ENCODE measurements at places on chromosomes 6 and 20. TPM values are rescaled to one million over a fixed set of nuclear protein-coding genes. Genes with fewer than 3 reads are reported as not detected.

The LAMP5 gene
- 0.22 TPM for total RNA-seq

The RBPJL gene
- not detected for total RNA-seq

The ABHD16A gene
- total RNA-seq = 26.9 TPM

The PDE7B gene
- total RNA-seq = 4.4 TPM

The SCRT2 gene
- not detected for total RNA-seq

The FILIP1 gene
- 183 TPM for total RNA-seq

The KIAA0408 gene
- total RNA-seq = 0.51 TPM

DNA sequence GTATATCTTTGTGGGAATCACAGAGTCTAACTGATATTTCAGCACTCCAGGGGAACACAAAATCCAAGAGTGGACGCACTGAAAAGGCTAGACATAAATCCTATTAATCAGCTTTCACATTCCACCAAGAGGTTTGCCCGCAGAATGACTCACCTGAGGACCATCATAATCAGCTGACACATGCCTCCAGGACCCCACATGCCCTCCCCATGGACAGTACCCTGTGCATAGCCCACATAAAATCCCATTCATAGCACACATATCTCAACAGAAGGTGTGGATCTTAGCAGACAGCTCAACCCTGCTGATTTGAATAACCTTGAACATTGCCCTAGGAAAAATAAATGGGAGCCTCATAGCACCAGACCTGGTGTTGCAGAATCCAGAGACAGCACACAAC, 246.8 kb upstream of the TENT5A start:
- no peak for DNase-seq

DNA sequence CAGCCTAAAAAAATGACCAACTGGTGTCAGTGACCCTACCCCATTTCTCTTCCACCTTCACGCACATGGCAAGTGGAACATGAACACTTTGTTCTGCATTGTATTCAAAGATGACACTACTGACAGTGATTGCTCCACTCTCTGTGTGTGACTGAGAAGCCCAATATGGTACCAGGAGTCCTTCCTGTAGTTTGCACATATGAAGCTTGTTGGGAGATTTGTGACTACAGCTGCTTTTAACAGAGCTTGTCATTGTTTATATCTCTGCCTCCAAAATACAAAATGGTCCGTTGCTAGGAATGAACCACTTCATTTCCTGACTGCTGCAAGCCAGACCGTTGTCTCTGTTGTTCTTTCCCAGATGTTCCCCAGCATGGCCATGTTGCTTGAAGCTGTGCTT, 140.3 kb upstream of the TCF21 start:
- DNase-seq = no peak

DNA sequence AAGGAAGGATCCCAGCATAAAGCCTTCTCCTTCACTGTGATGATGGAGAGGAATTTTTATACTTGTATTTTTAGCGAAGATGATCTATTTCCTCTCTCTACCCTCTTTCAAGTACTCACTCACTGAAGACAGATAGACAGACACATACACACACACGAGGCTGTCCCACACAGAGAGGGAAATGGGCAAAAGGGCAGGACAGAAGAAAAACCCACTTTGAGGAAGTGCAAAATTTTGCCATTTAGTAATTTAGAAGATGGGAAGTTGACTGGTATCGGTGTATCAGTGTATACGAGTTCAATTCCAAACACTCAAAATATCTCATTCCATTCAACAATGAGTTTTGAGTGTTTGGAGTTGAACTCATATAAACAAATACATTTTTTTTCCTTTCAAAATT, 30.9 kb downstream of the HEBP2 start:
- DNase-seq = no peak

DNA sequence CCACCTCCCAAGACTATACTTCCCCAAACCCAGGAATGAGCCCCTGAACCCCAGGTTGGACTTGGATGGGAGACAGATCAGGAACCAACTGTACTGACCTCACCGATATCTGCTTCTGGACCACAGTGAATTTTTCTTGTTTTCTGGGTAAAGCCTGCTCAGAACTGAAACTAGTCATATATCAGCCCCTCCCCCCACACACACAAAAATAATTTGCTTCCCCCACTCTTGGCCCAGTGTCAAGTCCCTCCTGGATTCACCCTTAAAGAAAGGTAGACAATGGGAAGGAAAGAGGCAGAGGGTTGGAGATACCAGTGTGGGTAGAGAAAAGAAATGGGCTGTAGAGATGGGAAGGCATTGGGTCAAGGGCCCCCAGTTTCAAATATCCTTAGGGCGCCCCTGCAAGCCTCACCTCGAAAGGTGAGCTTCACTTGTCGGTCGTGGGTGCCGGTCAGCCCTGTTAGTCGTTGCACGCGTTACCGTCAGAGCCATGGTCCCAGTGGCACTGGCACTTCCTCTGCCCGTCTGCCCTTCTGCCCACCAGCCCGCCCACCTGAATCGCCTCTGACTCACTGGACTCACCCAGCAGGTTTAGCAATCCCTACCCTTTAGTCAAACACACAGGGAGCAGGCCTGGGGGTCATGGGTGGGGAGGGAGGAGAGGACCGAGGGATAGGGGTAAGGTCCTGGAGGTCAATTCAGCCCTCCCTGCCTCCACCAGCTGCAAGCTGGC, 8.5 kb upstream of the SPAG4 start:
- no peak for DNase-seq

GRCh38 chr6:43215066-43215465, 14.2 kb downstream of the DNPH1 start:
- no peak for DNase-seq

DNA sequence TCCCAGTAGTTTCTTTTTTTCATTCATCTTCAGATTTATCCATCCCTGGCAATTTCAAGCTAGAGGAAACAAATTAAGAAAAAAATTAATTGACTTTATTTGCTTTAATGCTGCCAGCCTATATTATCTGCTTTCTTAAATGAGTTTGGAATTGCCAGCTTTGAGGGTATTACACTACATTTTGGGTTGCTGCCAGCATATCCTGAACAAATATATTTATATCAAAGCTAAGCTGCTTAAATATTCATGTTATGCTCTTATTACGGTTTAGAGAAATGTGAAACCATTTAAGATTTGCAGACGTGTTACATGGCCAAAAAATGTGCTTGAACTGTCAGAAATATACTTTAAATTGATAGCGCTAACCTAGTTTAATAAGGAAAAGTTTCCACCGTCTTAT, 59.7 kb downstream of the GRIK2 start:
- DNase-seq = no peak

DNA sequence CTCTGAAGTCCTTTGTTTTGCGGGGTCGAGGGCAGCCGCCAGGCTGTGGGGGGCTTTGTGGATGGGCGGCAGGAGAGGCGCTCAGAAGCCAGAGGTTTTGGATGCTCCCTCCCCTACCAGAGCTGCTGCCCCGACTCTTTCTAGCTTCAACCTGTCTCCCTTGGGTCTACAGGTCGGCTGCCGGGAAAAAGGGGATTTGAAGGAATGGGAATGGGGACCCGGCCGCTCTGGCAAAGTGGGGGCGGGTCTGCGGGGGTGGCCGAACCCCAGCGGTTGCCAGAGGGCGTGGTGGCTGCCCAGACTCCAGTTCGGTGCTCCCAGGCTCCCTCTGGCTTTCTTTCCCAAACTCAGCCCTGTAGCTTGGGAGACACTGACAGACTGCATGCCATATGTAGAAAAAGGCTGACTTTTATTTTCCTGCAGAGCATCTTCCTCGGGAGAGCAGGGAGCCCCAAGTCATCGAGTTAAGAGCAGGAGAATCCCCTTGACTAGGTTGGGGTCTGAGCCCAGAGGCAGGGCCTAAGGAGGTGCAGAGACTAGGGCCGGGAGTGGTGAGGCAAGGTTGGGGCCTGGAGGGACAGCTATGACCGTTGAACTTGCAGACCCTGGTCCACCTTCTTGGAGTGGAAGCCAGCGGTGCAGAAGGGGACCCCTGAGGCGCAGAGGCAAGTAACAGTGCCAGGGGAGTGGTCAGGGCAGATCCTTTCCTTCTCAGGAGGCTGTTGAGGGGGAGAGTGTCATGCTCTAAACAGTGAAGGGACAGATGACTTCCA, 1.4 kb upstream of the PPP1R18 start:
- DNase-seq = no peak

DNA sequence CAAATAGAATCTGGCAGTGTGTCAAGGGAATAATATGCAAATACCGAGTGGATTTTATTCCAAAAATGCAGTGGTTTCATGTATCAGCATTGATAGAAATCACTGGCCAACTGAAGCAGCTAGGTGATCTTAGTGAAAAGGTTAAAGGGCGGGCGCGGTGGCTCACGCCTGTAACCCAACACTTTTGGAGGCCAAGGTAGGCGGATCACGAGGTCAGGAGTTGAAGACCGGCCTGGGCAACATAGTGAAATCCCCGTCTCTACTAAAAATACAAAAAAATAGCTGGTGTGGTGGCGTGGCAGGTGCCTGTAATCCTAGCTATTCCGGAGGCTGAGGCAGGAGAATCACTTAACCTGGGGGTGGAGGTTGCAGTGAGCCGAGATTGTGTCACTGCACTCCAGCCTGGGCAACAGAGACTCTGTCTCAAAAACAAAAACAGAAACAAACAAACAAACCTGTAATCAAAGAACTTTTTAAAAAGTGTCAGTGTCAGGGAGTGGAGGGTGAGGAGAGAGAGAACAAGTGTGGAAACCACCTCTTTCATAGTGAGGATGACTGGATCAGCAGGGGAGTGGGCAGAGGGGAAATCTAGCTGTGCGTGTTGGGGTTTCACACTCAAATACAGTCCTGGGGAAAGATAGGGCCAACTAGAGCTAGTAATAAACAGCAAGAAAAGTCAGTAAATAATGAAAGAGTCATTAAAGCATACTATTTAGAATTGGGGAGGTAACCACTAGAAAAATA, 57.1 kb downstream of the CDS2 start:
- DNase-seq = no peak

GRCh38 chr20:38579219-38579910, 1.6 kb upstream of the ADIG start:
- no peak for DNase-seq

DNA sequence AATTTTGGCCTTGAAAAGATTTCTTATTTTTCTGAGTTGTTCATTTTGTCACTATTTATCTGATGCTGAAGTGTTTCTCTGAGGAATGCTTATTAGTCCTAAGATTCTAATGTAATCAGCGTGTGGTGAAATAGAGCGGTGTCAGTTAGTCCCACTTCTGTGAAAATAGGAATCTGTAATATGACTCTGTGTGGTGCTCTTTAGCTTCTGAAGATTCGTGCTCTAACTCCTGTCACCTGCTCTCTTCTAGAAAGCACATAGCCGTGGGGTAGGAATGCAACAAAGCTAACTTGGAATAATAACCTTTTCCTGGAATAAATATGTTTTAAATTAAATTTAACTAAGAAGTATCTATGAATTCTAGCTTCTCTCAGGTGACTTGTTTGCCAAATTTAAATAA, 90.4 kb downstream of the BCKDHB start:
- DNase-seq = no peak

DNA sequence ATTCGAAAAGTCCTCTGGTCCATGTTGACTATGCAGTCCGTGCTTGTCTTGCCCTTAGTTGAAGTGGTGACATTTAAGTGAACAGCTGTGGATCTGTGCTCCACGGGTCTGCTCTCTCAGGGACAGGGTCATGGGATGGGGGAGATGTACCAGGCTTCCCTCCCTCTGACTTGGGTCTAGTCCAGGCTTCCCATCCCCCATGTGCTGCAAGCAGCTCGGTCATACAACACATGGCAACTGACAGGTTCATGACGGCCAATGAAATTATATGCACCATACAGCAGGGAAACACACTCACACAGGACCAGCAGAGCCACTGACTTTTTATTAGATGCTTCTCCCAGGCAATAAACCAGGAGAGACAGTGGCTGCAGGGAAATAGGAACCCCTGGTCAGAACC, 201.4 kb downstream of the PTPRT start:
- DNase-seq = no peak

GRCh38 chr6:145031001-145031400, 704.3 kb downstream of the EPM2A start:
- DNase-seq = no peak

- DNase-seq = no peak
Observed at GRCh38 chr6:5706124-5707033, 300.3 kb downstream of the NRN1 start.

DNA sequence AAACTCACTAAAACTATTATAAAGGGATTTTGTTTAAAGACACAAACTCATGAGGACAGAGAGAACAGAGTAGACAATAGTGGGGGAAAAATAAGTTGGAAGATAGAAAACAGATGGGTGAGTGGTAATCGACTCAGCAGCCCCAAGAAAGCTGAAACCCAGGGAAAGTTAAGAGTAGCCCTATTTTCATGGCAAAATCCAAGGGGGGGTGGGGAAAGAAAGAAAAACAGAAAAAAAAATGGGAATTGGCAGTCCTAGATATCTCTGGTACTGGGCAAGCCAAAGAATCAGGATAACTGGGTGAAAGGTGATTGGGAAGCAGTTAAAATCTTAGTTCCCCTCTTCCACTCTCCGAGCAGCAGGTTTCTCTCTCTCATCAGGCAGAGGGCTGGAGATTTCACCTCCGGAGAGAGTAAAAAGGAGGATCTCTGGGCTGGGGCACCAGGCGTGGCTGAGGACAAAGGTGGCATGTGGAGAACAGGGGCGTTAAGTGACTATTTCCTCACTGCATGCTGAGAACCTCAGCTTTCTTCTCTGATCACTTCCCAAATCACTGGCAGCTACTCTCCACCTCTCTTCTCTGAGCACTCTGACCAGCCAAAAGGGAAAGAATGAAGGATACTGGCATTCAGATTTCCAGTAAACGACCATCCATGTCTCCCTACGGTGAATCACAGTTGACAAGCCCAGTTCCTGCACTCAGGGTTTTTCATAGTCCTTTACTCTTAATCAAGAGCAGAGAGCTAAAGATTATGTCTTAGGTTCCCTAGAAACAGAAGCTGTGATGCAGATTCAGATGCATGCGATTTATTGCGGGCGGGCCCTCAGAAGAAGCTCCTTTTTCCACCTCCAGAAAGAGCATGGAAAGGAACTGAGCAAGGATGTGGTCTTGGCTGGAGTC, 7.3 kb upstream of the RNF24 start:
- DNase-seq = no peak

GRCh38 chr6:140563728-140564127, 1189.3 kb upstream of the CITED2 start:
- DNase-seq = no peak

DNA sequence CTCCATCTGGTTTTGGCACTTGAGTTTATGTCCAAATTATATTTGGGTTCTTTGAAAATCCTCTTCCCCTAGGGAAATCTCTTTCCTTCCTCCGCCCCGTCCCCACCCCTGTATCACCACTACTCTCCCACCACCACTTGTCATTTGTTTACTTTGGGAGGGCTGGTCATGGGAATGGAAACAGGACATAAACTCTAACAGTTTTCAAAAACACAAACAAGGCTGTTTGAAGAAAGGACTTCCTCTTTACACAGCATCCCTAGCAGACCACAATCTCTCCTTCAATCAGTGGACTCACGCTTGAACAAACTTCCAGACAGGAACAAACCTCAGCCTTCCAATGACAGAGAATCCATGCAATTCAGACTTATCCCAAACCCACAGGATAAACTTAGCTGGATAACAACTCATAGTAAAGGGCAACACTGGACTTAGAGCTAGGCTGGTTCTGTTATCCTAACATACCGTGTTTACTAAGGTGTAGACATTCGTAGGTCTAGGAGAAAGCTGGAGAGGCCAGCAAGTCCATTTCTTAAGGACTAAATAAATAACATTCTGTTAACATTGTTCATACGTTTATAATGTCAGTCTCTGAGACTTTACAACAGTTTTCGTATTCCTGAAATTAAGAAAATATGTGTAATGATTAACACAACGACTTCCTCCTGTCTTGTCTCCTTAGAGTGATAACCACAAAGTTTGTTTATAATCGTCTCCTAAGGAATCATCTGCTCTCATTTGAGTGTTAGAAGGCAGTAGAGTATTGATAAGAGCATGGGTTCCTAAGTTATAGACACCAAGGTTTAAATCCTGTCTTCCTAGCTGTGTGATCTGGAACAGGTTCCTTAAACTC, 44.1 kb upstream of the CTAGE9 start:
- no peak for DNase-seq

GRCh38 chr6:33082702-33083101, 6.9 kb downstream of the HLA-DPB1 start:
- DNase-seq = no peak
